Kidney glomerular epithelial cell (primary cell): ENCODE measurements at places on chromosomes 11 and 22.
A peak's percentile ranks its signal among the peaks of the same experiment; 100 is the strongest.

GRCh38 chr11:77081381-77081851, 14.6 kb downstream of the CAPN5 start:
- DNase-seq = no peak

DNA sequence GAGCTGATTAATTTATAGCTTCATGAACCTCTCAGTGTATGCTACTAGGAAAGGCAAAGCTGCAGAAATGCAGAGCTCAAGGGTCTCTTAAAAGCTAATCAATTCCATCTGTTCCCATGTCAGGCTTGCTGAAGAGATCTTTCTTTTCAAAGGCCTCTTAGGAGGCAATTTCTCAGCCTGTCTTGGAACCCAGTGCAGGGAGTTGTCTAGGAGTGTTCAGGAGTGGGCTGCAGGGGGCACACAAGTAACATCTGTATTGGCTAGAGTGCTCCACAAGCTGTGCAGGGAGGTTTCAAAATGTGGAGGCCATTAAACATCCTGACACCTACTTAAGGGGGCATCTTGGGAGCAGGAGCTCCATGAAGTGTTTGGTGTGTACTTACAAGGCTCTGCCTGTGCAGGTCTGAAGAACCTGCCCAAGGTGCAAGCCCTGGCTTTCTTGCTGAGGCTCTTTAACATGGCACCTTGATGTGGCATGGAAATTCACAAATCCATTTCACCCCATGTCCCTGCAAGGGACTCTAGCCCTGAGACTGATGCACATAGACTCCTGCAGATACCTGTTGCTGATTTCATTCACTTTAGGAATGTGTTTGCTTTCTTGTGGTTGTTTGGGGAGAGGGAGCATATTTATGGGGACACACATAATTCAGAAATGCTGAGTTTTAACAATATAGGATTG, 134.7 kb downstream of the ME3 start:
- no peak for DNase-seq

GRCh38 chr22:46072110-46072881, 78.0 kb upstream of the PPARA start:
- DNase-seq = no peak

- DNase-seq = no peak
Measured at GRCh38 chr11:75780888-75781287, 12.3 kb downstream of the DGAT2 start.

DNA sequence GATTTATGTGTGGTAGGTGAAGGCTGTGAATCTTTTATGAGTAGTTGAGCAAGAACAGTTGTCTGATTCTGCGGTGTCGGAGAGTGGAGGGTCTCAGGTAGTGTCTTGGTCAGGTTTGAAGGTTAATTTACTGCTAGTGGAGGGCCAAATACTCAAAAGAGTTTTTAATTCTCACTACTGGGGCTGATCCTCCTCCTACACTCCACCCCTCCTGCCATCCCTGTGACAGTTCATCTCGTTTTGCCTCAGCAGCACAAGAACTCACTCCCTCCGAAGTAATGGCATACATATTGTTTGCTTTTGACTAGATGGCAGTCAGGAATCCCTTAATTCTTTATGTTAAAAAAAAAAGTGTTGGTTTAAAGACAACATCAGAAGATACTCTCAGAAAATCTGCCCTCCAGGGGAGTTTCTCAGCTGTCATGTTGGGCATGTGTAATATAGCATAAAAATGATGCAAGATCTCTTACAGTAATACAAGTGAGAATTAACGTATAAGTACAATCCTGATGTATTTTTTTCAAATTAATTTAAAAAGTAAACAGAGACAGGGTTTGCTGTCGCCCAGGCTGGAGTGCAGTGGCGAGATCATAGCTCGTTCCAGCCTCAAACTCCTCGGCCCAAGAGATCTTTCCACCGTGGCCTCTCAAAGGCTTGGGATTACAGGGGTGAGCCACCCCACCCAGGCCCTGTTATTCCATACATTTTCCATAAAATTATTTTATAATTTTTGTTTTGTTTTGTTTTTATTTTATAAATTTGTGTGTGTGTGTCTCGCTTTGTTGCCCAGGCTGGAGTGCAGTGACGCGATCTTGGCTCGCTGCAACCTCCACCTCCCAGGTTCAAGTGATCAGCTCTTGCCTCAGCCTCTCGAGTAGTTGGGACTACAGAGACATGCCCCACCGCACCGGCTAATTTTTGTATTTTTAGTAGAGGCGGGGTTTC, 1.3 kb downstream of the FAR1 start:
- DNase-seq = no peak

DNA sequence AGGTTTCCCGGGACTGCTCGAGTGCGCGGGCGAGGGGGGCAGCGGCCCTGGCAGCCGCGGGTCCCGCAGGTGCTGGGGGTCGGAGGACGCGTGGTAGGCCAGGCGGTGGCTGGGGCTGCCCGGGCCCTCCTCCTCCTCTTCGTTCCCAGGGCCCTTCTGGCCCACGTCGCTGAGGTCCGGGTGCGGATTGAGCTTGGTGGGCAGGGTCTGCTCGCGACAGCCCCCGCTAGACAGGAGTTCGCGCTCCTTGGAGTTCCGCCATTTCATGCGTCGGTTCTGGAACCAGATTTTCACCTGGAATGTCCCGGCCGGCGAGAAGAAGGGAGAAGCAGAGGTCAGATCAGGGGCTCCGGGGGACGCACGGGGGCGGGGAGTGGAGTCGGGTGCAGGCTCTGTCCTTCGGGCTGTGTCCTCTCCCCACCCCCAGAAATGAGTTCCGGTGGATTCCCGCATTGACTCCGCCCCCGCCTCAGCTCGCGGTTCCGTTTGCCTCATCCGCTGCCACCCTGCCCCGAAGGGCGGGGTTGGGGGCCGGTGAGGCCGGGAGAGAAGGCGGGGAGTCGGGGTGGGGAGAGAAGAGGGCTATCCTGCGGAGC, 3.9 kb downstream of the DBX1 start:
- no peak for DNase-seq

DNA sequence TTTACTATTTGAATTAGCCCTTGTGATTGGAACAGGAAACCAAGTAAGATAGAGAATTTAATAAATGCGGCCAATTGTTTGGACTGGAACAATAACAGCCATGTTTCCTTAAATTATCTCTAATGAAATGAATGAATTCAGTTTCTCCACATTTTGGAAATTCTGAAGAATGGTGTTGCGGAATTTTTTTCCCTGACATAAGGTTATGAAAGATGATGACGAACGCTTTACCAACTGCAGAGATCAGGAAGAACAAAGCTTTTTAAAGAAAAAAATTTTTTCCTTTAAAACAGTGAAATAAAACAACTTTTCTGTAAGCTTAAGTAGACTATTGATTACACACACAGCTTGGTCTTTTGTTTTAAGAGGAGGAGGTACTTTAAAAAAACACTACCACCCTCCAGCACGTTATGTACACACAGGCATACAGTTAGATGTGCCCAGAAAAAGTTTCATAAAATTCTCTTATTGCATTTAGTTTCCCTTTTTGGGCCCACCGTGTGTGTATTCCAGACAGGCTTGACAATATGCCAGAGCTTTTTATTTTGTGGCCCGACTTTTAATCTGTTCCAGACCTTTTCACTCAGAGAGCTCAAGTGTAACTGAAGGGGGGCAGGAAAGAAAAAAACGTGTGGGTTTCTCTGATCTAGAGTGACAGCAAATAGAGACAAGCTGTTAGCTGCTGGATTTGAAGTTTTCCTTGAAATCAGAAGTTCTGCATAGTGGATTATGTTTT, 77.3 kb downstream of the YAP1 start:
- no peak for DNase-seq

- no peak for DNase-seq
Measured at GRCh38 chr11:128472128-128473089, 114.9 kb downstream of the ETS1 start.

DNA sequence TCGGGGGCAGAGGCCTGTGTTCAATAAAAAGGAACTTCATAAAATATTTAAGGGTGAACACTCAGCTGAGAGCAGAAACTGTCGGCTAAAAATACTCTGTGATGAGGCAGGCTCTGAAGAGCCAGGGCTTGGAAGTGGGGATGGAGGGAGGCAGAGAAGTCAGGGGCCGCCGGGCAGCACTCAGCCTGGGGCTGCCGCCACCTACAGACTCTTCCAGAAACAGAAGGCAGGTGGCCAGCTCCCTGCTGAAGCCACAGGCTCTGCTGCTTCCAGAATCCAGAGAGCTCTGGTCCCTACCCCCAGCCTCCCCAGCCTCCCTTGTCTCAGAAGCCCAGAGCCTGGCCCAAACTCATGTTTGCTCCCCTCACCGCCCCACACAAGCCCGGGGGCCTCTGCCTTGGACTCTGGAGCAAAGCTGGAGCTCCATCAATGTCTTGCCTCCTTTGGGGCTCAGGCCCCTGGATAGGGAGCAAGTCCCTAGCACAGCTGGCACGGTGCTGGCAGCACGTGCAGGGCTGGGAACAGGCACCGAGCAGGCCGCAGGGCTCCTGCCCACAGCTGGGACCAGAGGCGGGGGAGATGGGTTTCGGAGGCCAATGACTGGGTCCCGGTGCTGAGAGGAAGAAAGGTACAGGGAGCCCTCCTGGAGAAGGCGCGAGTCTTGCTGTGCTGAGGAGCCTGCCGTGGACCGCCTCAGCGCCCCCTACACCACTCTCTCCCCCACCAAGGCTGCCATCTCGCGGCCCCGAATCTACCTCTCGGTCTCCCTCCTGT, 8.2 kb downstream of the LRFN4 start:
- DNase-seq = no peak

- DNase-seq = no peak
Measured at GRCh38 chr11:128318856-128319474, 268.4 kb downstream of the ETS1 start.

DNA sequence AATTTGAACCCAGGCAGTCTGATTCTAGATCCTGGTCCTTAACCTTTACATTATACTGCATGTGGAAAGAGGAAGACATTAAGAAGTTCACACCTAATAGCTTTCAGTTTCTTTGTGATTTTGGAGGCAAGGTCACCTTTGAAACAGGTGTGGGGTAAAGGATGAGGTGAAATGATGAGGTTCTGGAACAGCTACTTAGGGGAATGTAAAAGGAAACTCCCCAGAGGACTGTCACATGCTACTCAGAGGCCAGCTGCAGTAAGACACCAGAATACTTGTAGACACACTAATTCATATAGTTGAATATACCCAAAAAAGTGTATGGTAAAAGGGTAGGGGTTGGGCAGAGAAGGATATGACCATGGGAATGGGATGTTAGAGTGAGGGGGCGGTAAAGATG, 5.4 kb downstream of the APIP start:
- DNase-seq = no peak

- DNase-seq = no peak
Measured at GRCh38 chr11:77299528-77299993, 1.9 kb downstream of the GDPD4 start.

DNA sequence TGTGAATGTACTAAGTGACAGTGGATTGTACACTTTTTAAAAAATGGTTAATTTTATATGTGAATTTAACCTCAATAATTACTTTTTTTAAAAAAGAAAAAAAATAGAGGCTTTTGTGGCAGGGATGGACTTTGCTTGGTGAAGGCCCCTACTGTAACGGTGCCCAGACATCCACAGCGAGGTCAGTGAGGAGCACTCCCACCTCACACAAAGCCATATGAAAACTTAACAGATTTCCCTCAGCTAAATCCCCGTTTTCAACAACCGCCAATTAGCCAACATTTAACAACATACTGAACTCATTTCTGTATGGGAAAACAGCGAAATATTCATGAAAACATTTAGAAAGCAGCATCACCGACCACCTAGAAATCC, 642 bp upstream of the C11orf58 start:
- DNase-seq = no peak

DNA sequence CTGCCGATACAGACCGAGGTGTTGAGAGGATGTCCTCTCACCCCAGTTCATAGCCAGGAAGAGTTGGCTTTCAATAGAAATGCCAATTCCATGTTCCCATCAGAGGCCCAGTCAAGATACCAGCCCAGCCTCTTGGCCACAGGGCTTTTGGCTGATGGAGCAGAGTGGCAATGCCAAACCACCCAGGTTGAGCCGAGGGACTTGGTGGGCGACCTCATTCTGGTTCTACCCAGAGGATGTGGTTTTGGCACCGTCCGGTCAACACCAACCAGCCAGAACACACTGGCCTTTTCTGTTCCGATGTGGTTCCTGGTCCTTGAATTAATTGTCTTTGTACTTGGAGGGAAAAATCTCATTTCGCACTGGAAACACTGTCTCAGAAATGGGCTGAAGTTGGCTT, 60.5 kb downstream of the COMMD9 start:
- no peak for DNase-seq

DNA sequence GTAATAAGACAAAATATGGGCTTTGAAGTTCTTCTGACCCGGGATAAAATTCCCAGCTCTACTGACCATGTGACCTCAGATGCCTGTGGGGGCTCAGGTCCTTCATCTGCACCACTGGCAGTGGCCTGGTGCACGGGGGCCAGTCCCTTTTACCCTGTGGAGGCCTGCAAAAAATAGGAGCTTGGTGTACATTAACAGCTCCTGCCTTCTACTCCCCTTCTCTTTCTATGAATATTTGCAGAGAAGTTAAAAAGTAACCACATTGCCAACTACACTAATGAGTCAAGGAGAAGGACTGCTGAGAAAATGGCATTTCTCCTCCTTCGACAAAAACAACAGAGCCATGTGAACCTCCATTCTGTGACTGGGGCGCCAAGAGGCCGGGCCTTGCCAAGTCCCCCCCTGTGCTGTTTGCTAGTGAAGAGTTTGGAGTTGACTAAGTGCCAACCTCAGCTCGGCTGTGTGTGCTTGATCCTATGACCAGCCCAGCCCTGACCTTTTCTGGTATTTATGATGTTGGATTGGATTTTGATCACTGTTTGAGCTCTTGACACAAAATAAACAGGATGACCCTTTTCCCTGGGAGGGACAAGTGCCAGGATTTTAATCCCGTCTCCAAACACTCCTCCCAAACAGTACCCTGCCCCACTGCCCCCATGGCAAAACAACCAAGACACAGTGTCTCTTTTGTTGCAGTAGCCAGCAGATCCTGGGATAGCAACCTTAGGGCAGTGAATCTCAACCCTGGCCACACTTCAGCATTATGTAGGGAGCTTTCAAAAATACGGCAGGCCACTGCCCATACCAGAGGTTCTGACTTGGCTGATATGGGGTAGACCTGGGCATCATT, 380.1 kb downstream of the LARGE1 start:
- peak; percentile 91 for DNase-seq

- no peak for DNase-seq
Measured at GRCh38 chr11:1055990-1056771, 18.5 kb upstream of the MUC2 start.

GRCh38 chr22:38258895-38259294, 13.9 kb downstream of the TMEM184B start:
- DNase-seq = no peak

DNA sequence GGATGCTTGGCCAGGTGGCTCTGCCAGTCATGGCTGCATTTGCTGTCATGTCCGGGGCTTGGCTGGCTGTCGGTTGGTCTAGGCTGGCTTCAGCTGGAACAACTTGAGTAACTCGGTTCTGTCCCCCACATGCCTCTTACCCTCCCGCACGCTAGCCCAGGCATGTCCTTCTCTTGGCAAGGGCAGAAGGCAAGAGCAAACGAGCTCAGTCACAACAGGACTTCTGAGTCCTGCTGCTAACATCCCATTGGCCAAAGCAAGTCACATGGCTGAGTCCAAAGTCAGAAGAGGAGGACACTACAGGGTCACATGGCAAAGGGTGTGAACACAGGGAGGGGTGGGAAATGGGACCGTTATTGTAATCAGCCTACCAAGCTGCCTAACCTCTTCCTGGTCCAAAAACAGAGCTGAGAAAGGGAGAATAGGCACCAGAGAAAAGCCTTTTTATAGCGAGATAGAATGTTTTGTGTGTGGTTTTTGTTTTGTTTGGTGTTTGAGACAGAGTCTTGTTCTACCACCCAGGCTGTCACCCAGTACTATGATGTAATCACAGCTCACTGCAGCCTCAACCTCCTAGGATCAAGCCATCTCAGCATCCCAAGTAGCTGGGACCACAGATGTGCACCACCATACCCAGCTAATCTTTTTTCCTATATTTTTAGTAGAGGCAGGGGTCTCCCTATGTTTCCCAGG, 81.9 kb downstream of the MN1 start:
- DNase-seq = no peak

- no peak for DNase-seq
Measured at GRCh38 chr11:77470971-77471370, 2.9 kb downstream of the PAK1 start.
